ENCODE measurements at places on chromosomes 6 and 20. TPM values are rescaled to one million over a fixed set of nuclear protein-coding genes. Genes with fewer than 3 reads are reported as not detected.

HLA-DQB2 gene
- total RNA-seq: not detected

ABHD12 gene
- total RNA-seq: 46.3 TPM

ANKRD66 gene
- not detected for total RNA-seq

RCAN2 gene
- total RNA-seq: 0.09 TPM

BHLHE23 gene
- total RNA-seq: not detected

PFDN6 gene
- total RNA-seq: 29.7 TPM

BMP5 gene
- 0.16 TPM for total RNA-seq

TREM2 gene
- total RNA-seq: not detected

FKBP5 gene
- total RNA-seq: 1.7 TPM

CST2 gene
- total RNA-seq: not detected

BMP6 gene
- total RNA-seq: 0.77 TPM

CPNE5 gene
- total RNA-seq: 0.47 TPM

COL12A1 gene
- total RNA-seq: 258 TPM

COL19A1 gene
- 0.16 TPM for total RNA-seq

TSHZ2 gene
- total RNA-seq: 0.63 TPM

DEK gene
- total RNA-seq: 52.3 TPM

LINC00237 gene
- not detected for total RNA-seq

HTR1B gene
- not detected for total RNA-seq

IBTK gene
- total RNA-seq: 36.2 TPM

DDX27 gene
- 31.8 TPM for total RNA-seq

ZNF334 gene
- total RNA-seq: 7.0 TPM

STMN3 gene
- total RNA-seq: 11.7 TPM

TXLNB gene
- total RNA-seq: 1.9 TPM

DDX39B gene
- 324 TPM for total RNA-seq

GGT7 gene
- total RNA-seq: 10.7 TPM

SLC17A9 gene
- total RNA-seq: 2.0 TPM

GSTA2 gene
- total RNA-seq: not detected

EEF1A2 gene
- 0.79 TPM for total RNA-seq

RPP40 gene
- total RNA-seq: 10.1 TPM

ZNF831 gene
- total RNA-seq: not detected

DBNDD2 gene
- 0.34 TPM for total RNA-seq

SFT2D1 gene
- 26.6 TPM for total RNA-seq

AK9 gene
- 3.2 TPM for total RNA-seq

OTOR gene
- not detected for total RNA-seq

SLC32A1 gene
- total RNA-seq: not detected

HLA-G gene
- 0.16 TPM for total RNA-seq

CD83 gene
- total RNA-seq: 1.9 TPM

RGS17 gene
- 15.1 TPM for total RNA-seq

KHDC1 gene
- total RNA-seq: 4.6 TPM

THEMIS gene
- total RNA-seq: not detected

CRISP2 gene
- not detected for total RNA-seq

PBOV1 gene
- not detected for total RNA-seq

CRIP3 gene
- total RNA-seq: 0.77 TPM

FOXA2 gene
- 0.09 TPM for total RNA-seq

SEL1L2 gene
- total RNA-seq: not detected

ZSCAN31 gene
- total RNA-seq: 53.0 TPM

MYL9 gene
- total RNA-seq: 7.0 TPM

CD40 gene
- total RNA-seq: 0.95 TPM

CCR6 gene
- not detected for total RNA-seq

BNIP5 gene
- under 0.01 TPM for total RNA-seq

FAM209B gene
- total RNA-seq: not detected

All from bronchial smooth muscle cell (primary cell).